ENCODE measurements at places on chromosomes 5 and 9. TPM values are rescaled to one million over a fixed set of nuclear protein-coding genes. Genes with fewer than 3 reads are reported as not detected.

Gene INSL4
- not detected for polyA plus RNA-seq

Gene C9orf50
- not detected for polyA plus RNA-seq

Gene TLX3
- not detected for polyA plus RNA-seq

Gene SLC25A2
- not detected for polyA plus RNA-seq

Gene UCK1
- polyA plus RNA-seq = 34.4 TPM

Gene GCNT4
- 1.3 TPM for polyA plus RNA-seq

Gene P4HA2
- not detected for polyA plus RNA-seq

Gene PCDHB16
- polyA plus RNA-seq = not detected

Gene CDH18
- polyA plus RNA-seq = not detected

Gene TMEM171
- 14.1 TPM for polyA plus RNA-seq

Gene COL15A1
- 0.07 TPM for polyA plus RNA-seq

Gene CKMT2
- polyA plus RNA-seq = not detected

Gene PCSK1
- polyA plus RNA-seq = not detected

Gene TSSK1B
- not detected for polyA plus RNA-seq

Gene ALDH1A1
- not detected for polyA plus RNA-seq

Gene FAM153A
- polyA plus RNA-seq = 0.67 TPM

Gene FAXDC2
- polyA plus RNA-seq = 1.0 TPM

Gene PRUNE2
- 0.21 TPM for polyA plus RNA-seq

Gene TCF7
- polyA plus RNA-seq = 344 TPM

Gene CDX1
- polyA plus RNA-seq = not detected

Gene BTNL8
- not detected for polyA plus RNA-seq

Gene NUTM2G
- polyA plus RNA-seq = 0.14 TPM

All from CD8-positive, alpha-beta memory T cell (primary cell).